Fibroblast of the aortic adventitia (primary cell): ENCODE measurements at places on chromosomes 11 and 22. TPM values are rescaled to one million over a fixed set of nuclear protein-coding genes. Genes with fewer than 3 reads are reported as not detected.

Gene LMO2
- 5.6 and 21.8 TPM in 2 replicates for total RNA-seq

Gene LIPT2
- total RNA-seq: 1.4 TPM in 1 of 2 replicates, not detected in the other

DNA sequence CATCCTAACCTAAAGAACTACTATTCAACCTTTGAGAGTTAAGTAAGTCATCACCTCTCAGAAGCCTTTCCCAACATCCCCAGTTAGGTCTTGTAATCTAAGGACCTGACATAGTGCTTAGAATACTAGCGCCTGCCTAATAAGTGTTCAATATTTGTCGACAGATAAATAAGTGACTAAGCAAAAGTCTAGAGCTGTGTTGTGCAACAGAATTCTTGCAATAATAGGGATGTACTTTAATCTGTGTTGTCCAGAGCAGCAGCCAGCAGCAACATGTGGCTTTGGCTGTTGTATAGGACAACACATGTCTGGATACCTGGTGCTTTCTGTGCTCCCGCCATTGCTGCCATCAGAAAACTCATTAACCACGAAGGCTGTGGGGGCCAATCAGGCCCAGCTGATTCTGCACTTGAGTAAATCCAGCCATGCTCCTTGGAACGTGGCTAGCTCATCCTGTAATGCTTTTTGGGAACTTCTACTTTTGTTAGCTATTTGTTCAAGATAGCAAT, 66.8 kb upstream of the NTM start:
- DNase-seq: no peak

DNA sequence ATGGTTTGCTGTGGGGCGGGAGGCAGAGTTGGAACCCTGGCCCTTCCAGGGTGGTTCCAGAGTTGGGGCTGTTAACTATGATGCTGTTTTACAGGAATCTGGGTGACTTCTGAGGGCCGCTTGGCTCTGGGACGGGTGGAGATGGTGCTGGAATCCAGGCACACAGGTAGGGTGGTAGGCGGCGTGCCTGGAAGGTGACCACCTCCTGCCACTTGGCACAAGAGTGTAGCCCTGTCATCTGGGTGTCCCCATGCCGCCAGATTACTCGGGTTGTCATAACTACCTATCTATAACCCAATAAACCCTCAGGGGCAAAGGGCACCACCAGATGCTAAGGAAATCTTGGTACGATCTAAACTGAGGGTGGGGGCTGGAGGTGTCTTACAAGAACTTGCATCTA, 1.3 kb downstream of the CARS1 start:
- DNase-seq: no peak

DNA sequence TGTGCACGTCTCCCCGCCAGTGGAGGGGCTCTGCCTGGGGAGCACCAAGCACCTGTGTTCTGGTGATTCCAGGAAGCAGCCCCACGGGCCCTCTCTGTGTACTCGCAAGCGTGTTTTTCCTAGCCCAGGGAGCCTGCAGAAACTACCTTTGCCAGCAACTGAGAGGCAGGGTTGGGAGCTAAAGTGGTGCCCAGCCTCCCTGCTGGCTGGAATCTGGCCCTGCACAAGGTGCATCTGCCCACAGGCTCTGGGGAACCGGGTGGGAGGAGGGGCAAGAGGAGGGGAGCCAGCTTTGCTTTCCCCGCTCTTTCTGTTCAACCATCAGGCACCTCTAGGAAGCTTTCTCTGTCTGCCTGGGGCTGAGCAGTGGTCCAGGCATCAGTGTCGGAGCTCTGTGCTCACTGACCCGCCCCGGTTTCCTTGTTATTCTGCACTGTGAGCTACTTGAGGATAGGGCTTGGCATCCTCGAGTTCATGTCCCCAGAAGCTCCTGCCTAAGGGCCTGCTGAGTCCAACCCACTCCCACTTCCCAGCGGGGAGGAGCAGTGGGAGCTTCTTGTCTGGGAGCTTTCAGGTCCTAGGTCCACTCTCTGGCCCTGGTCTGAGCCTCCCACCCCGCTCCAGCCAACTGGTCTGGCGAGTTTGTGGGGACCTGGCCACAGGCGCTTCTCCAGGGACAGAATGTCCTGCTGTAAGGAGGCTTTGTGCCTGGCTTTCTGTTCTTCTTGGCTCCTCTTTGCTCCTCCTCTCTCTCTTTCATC, 14.9 kb downstream of the DAGLA start:
- no peak for DNase-seq
